ENCODE measurements at places on chromosomes 13 and 19.

- no peak for DNase-seq
Observed at GRCh38 chr13:20988033-20988908, 73.1 kb downstream of the LATS2 start.

DNA sequence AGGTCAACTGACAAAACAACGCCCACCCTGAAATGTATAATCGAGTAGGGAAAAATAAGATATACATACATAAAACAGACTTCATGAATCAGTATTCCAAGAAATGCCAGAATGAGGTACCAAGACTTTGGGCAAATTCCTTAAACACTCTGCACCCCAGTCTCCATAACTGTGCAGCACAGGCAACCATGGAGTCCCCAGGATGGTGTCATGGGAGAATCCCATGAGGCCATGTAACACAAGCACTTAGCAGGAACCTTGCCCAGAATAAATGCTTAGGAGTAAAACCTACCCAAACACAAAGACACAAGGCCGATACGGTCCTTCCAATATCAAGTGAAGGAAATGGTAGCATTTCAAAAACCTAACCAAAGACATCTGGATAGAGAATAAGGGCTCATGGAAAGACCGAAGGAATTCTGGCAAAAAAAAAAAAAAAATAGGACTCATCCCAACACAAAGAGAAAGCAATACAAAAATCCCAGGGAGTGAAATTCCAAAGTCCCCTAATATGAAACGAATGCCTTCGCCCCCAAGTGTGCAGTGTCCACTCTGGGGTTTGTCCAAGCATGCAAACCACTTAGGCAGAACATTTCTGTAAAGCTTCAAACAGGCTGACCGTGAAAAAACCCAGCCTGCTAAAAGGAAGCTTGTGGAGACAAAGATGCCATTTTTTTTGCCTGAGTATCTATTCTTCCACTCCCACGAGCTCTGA lies 11.1 kb downstream of the ZC3H4 start:
- DNase-seq: no peak

- no peak for DNase-seq
Observed at GRCh38 chr13:40662866-40663265, 3.6 kb downstream of the FOXO1 start.

DNA sequence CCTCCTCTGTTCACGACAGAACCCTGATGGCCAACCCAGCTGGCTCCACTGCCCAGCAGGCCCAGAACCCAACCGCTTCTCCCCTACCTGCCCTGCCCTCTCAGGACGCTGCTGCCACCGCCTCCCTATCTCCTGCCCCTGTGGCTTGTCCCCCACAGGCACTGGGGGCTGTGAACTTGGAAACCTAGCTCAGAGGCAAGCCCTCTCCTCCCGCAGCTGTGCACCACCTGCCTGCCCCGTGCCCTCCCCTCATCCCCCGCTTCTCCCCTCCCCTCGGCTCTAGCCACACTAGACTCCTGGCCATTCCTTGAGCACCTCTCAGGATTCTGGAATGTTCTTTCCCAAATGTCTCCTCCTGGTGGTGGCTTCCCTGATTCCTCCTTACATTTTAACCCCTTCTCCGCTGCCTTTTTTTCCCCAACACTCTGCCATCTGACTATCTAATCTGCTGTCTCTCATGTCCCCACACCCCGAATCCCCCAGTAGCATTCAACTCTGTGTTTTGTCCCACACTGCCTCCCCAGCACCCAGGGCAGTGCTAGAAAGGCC lies 6.7 kb downstream of the NANOS3 start:
- DNase-seq: no peak

GRCh38 chr13:98575009-98575903 lies 1.7 kb downstream of the STK24 start:
- no peak for DNase-seq

DNA sequence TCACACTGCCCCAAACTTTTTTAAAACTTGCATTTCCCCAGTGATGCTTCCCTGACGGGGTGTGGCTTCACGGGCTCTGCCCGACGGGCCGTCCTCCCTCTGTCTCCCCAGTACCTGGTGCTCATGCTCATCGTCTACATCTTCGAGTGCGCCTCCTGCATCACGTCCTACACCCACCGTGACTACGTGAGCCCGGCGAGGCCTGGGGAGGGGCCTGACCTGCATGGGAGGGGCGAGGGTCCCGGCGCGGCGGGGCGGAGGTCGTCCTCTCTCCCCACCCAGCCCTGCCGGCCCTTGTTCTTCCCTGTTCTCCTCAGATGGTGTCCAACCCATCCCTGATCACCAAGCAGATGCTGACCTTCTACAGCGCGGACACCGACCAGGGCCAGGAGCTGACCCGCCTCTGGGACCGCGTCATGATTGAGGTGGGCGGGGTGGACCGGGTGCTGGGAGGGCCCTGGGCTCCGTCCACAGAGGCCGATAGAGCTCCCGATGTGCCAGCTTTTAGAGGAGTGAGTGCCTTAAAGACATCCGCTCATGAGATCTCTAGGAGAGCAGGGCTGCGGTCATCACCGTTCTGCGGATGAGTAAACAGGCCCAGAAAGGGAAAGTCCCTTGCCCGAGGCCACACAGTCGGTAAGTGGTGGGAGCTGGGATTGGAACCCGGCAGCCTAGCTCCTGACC lies 6.9 kb downstream of the UPK1A start:
- DNase-seq: peak; percentile 6

DNA sequence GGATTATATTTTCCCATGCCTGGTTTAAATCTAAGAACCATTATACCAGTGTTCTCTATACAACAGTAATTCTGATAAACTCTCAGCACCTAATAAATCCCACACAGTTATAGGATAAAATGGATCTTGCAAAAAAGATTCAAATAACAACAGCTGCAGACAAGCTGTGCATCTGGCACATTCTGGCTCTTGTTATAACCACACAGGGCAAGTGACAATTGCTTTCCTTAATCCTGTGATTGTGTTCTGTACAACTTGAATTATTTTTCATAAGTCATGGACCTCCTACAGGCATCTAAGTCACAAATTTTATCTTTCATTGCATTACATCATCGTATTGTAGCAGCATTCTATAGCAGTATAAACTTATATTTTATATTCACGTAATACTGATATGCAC lies 948.3 kb downstream of the SLITRK1 start:
- no peak for DNase-seq

DNA sequence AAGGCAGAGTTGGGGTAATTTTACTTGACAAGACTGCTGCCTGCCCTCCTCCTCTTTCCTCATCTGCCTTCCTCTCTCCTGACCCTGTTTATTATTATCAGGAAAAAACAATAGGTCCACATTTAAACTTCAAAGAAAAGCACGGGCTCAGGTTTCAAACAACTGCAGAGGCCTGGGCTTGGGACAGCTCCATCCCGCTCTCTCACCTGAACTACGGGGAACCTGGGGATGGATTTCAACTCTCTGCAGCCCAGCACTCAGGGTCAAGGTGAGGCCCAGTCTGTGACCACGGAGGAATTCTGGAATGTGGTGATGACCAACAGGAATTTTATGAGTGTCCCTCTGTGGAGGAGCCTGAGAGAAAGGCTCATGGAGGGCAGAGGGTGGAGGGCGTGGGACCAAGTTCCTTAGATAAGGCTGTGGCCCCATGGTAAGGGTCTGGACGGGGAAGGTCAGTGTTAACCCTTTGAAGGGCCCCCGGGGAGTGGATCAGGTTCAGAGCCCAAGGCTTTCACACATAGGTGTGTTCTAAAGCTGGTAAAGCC lies 220.8 kb upstream of the MAB21L1 start:
- DNase-seq: no peak

- DNase-seq: no peak
Observed at GRCh38 chr13:35979361-35979951, 151.7 kb downstream of the DCLK1 start.

GRCh38 chr13:113489549-113490495 lies 689 bp downstream of the DCUN1D2 start:
- no peak for DNase-seq

DNA sequence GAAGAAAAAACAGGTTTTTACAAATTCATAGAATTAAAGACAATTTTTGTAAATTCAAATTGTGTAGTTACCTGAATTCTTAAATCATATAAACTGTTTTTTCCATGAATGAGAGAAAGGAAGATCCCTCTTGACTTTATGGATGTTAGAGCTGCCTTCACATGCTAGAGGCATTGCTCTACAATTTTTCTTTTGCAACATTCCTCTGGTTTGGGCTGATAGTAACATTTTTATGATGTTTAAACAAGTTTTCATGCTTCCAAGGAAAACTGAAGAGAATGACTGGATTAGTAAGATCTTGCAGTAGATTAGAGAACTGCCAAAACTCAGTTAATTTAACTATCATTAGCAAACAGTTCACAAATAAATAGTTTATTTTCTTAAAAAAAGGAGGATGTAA lies 250.6 kb downstream of the GPC6 start:
- no peak for DNase-seq

DNA sequence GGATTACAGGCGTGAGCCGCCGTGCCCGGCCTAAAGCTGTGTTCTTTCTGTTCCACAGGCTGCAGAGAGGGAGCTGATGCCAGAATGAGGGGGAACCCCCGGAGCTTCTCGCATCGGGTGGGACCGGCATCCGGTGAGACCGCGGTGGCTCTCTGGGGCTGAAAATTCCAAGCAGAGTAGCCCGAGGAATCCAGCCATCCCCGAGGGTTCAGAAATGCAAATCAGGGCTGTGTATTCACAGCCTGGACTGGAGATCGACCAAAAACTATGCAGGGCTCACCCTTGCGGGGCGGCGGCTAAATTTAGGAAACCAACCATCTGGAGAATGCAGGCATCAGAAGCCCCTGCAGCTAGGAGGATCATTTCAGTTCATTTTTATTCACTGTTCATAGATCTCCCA lies 99.2 kb downstream of the GNG7 start:
- DNase-seq: no peak

- no peak for DNase-seq
Observed at GRCh38 chr13:75784003-75784402, 147.9 kb downstream of the LMO7 start.

- no peak for DNase-seq
Observed at GRCh38 chr19:12117201-12117970, 22.8 kb downstream of the ZNF20 start.

DNA sequence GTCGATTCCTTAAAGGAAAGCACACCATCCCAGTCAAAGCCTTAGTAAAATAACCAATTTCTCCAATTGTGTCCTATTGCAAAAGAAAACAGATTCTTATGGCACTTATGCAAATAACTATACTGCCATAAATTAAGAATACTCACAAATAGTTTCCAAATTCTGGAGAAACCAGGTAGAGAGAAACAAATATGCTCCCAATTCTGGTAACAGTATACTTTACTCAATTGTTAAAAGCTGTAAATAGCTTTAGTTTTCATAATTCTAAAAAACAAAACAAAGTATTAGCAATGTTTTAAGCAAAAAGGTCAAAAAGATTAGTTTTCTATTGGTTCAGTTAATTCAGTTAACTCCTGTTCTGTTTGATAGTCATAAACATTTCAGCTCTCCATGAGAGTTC lies 18.2 kb upstream of the UBAC2 start:
- DNase-seq: no peak

GRCh38 chr13:103067751-103068555 lies 1.7 kb upstream of the SLC10A2 start:
- no peak for DNase-seq

DNA sequence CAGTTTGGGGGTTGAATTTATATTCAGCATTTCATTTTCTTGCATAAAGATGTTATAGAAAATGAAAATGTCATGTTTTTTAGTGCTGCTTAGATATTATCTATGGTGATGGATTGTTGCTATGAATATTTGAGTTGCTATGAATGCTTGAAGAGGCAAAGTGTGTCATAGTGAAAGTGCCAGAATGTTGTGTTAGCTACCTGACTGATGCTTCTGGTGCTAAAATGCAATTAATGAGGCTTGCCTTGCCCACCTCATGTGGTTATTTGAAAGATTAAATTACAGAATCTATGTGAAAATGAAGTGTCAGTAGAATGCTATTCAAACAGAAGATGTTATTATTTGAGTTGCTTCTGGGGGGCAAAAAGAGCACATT lies 62.7 kb upstream of the MYCBP2 start:
- DNase-seq: no peak

GRCh38 chr13:78625384-78625783 lies 22.0 kb upstream of the POU4F1 start:
- DNase-seq: no peak

DNA sequence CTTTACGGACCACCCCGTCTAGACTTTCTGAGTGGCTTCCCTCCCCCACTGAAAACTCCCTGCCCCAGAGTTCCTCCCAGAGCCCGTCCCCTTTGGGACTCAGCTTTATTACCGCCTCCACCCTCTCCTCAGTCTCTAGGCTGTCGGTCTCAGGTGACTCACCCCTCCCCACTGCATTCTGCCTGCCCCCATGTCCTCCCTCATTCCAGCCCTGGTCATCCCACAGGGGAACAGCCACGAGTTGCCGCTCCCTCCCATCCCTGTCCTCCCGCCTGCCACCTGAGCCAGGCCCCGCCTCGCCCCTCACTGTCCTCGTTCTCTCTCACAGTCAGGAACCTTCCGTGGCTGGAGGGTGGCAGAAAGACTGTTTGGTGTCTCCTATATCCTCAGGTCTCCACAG lies 57.3 kb downstream of the SMARCA4 start:
- no peak for DNase-seq

GRCh38 chr13:105135852-105136615 lies 1399.4 kb downstream of the EFNB2 start:
- DNase-seq: no peak

GRCh38 chr13:46761866-46762265 lies 35.1 kb downstream of the ESD start:
- no peak for DNase-seq

DNA sequence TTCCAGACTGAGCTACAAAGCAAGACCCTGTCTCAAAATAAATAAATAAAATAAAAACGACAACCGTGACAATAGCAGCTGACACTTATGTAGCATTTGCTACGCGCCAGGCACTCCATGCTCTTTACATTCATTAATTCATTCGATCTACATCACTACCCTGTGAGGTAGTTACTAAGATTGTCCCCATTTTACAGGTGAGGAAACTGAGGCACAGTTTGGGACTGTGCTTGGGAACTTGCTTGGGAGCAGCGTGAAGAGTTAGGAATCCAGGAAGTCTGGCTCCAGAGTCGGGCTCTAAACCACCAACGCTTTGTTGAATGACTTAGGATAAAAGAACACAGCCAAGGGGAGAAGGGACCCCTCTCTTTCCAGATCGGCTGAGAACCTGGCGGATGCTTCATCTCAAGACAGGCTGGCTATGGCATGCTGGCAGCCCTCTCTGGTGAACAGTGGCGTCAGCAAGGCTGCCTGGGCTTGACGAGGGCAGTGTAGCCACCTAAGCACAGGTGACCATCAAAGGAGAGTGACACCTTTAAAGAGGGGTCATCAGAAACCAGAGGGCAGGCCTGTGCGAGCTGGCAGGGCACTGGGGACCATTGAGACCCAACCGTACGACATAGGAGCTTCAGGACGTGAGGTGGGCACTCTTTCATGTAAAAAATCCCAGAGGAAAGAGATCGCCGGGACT lies 591 bp downstream of the DOHH start:
- DNase-seq: no peak

DNA sequence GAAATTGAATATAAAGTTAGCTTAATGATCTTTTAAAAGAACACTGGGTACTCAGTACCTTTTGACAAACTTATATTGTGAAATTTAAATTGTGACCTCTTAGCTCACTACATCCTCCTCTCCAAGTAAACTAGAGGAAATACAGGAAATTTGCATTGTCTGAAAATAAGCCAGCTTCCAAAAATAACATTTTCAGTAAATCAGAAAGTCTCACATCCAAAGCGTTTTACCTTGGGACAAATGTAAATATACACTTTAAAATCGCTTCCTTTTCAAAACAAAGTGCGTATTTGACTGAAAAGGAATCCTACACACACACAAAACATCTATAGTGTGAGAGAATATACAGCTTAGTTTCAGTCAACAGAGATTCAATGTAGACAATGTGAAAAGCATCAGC lies 2.1 kb upstream of the EFNB2 start:
- no peak for DNase-seq

Data from stimulated activated CD8-positive, alpha-beta memory T cell treated with anti-CD3 and anti-CD28 coated beads, Interleukin-12 subunit alpha, Interleukin-12 subunit beta, amount 100 ng/mL, for 1 hour (primary cell).